Stimulated activated CD8-positive, alpha-beta memory T cell treated with anti-CD3 and anti-CD28 coated beads, Interleukin-7, amount 100 ng/mL, for 4 hours (primary cell): ENCODE measurements at places on chromosomes 6 and 20.

DNA sequence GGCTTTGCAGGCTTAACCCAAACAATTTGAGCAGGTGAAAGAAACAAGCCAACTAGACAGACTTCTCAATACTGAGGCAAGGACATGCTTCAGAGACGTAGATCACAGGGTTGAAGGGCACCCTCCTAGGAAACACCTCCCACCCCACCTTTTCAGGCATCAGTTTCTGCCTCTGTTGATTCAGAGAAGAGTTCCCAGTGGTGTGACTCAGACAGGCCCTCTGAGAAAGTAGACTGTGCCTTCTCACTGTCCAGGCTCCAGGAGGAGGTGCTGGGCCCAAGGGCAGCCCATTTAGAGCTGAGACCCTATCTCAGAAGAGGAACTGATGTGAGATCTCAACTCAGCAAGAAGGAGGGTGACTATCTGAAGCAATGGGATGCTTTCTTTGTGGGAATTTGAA, 108.1 kb downstream of the FAM50B start:
- no peak for DNase-seq

- no peak for DNase-seq
Measured at GRCh38 chr6:83592770-83593394, 80.5 kb downstream of the PRSS35 start.

DNA sequence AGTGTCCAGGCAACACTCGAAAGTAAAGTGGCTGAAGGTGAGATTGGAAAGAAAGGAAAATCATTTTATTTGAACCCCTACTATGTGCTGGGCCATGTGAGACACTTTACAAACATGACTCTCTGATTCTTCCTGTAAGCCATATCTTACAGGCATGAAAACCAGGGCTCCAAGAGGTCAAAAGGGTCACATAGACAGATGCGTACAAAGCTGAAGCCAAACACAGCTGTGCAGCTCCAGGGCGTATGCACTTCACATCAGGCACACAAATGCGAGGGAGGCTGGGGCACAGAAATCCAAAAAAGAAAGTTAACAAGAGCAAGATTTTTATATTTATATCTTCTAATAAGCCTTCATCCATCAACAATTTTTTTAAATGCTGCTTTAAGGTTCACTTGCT, 176.5 kb downstream of the PHACTR1 start:
- DNase-seq = no peak

DNA sequence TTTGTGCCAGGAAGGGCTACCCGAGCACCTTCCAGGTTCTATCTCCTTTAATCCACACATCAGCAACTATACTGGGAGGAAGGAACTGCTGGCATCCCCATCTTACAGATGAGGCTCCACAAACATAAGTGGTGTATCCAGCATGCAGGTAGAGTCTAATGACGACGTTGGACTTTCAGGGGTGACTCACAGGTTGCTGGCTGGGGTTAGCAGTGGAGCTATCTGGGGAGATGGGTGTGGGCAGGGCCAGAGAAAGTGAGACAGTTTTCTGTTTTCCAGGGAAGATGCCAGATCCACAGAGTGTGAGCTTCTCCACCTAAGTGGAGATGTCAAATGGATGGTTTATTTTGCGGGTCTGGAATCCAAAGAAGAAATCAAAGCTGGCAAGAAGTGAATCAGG, 31.8 kb downstream of the CDH22 start:
- DNase-seq = no peak

DNA sequence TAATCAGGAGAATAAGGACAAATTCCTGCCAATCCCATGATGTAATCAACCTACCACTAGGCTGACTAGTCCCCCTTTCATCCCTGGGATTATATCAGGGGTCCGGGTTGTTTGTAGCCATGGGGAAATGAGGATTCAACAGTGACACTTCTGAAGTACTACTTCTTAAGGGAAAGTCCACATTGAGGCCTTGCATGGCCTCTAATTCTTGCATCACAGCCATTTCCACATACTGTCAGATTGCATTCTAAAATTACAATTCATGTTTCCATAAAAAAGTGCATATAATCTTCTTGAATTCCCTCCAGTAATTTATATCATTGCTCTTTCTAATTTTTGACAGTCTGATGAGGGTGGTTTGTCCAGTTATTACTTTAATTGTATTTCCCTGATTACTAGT, 184.2 kb downstream of the PHF3 start:
- DNase-seq = no peak

DNA sequence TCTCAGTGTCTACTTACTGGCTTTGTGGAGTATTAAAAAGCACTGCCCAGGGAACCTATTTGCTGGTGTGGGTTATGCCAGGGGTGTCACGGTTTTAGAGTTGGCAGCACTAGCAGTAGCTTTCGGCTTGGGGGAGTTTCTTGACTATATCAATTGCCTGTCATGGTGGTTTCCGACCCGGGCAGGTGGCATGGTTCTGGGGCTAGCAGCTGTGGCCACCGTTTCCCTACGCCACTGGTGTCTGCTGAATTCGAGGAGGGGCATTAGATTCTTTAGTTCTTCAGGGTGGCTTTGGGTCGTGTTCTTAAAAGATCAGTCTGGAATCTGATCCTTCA, 55.6 kb upstream of the FOXC1 start:
- no peak for DNase-seq

DNA sequence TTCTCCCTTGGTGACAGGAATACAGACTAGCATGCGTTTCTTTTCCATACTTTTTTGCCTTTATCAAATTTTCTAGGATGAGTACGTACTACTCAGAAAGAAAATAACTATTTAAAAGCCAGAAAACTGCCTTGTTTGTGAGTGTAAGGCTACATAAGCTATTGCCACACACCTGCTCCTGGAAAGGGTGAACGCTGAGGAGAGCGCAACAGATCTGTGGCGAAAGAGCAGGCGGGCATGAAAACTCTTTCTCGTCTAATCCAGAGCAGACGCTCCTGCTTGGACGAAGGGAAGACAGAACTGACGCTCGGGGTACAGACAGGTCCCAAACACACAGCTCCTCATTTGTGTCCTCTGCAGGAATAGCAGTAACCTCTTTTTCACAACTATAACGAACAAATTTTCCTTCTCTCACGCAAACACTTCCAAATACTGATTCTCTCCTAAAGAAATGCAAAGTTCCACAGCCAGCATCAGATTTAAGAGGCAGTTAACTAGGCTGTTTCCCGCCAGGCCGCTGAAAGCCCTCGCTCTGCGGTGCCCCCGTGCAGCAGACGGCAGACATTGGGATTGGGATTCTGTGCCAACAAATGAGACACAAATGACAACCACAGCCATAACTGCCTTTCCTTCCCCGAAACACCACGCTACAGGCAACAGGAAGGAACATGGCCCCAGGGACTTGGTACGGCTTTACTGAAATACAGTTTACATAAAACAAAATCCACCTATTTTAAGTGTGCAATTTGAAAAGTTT, 20.0 kb downstream of the TAF4 start:
- DNase-seq = no peak

GRCh38 chr20:40984496-40984895, 44.1 kb upstream of the TOP1 start:
- no peak for DNase-seq

GRCh38 chr20:15656124-15656523, 917.1 kb downstream of the KIF16B start:
- no peak for DNase-seq

DNA sequence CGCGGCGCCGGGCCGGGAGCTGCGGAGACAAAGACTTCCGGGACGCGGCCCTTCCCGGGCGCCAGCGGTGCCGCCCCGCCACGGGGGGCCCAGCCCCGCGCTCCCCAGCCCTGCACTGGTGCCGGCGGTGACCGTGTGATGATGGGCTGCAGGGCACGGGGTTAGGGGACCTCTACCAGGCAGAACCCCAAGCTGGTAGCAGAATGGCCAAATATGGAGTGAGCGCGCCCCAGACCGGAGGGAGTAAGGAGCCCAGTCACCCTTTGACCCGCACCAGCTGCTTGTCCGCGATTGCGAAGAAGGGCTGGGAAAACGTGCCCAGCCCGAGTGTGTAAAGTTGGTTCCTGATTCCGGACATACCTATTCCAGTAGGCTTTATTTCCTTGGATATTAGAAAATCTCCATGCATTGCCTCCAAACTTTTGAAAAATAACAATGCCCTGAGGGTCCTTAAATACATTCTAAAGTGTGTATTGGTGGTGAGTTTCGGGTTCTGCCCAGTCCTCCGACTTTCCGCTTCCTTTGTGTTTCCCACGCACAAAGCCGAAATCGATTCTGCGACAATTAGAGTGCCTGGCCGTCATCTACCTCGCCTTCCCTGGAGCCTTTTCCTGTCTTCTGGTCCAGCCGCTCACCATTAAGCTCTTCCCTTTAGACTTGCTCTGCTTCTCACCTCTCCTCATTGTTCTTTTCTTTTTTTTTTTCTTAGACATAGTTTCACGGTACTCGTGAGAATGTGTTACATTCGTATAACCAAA, 1.1 kb downstream of the ABRACL start:
- DNase-seq = no peak
